ENCODE measurements at places on chromosomes 7 and 10. TPM values are rescaled to one million over a fixed set of nuclear protein-coding genes. Genes with fewer than 3 reads are reported as not detected.

GRCh38 chr7:22675917-22676343 is 51.1 kb upstream of the IL6 start:
- DNase-seq, result no peak

DNA sequence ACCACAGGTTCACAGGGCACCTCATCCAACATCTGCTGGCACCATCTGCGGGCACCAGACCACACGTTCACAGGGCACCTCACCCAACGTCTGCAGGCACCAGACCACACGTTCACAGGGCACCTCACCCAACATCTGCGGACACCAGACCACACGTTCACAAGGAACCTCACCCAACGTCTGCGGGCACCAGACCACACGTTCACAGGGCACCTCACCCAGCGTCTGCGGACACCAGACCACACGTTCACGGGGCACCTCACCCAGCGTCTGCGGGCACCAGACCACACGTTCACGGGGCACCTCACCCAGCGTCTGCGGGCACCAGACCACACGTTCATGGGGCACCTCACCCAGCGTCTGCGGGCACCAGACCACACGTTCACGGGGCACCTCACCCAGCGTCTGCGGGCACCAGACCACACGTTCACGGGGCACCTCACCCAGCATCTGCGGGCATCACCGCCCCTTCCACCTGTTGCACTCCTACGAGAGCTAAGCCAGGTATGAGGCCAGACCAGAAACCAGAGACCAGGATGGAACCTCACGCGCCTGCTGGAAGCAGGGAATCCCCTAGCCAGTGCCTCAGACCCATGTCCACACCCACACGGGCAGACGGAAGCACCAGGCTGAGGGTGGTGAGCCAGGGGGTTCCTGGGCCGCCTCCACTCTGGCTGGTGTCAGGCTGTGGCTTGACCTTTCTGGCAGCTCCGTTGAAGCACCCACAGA is 182.8 kb downstream of the MAD1L1 start:
- DNase-seq, result no peak

- no peak for DNase-seq
These were observed 1.2 kb upstream of the SLC18A3 start for GRCh38 chr10:49609006-49609282.

DNA sequence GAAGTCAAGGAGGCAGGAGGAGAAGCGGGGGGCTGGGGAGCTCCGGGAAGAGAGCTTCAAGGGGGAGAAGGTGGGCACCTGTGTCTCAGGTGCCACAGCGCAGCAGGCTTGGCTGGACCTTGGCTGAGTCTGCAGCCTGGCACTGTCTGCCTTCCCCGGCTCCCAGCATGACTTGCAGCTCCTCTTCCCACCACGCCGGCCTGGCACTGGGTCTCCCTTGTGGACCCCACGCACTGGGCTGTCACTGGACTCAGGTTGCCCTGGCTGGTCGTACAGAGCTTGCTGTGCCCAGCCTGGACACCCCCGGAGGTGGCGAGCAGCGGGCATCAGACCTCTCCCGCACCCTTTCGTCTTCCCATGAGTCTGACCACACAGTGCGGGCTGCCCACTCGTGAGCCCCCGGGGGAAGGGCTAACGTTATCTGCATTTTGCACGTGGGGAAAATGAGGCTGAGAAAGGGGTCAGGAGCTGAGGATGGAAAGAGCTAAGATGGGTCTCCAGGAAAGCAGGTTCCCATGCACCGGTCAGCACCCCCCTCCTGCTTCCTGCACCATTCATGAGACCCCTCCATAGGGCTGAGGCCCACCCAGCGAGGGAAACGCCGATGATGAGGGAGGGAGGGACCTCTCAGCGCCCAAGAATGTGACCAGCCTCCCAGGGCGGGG is 40.3 kb upstream of the PSMG3 start:
- DNase-seq, result no peak

DNA sequence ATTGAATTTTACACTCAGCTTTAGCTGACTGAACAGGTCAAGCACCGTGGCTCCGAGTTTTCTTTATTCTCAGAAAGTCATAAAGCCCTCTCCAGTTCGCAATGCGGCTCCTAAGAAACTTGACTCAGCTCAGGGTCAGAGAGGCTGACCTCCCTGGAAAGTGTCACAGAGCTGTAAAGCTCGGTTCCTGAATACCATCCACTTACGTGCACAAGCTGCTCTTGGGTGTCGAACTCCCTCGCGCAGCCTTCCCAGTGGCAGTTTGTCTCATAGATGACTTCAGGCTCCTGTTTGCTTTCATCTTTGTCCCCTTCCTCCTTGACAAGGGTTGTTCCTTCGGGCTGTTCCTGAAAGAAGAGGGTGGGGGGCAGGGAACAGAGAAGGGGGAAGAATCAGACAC is 213.7 kb downstream of the GLI3 start:
- DNase-seq, result no peak

HTRA1 gene
- total RNA-seq, result 35.7 TPM

MRM2 gene
- 26.1 TPM for total RNA-seq

POU6F2 gene
- total RNA-seq, result not detected

FHIP2A gene
- 11.6 TPM for total RNA-seq

DNAJC12 gene
- 0.17 TPM for total RNA-seq

OPN1SW gene
- total RNA-seq, result not detected
